ENCODE measurements at places on chromosomes 3 and 15.

DNA sequence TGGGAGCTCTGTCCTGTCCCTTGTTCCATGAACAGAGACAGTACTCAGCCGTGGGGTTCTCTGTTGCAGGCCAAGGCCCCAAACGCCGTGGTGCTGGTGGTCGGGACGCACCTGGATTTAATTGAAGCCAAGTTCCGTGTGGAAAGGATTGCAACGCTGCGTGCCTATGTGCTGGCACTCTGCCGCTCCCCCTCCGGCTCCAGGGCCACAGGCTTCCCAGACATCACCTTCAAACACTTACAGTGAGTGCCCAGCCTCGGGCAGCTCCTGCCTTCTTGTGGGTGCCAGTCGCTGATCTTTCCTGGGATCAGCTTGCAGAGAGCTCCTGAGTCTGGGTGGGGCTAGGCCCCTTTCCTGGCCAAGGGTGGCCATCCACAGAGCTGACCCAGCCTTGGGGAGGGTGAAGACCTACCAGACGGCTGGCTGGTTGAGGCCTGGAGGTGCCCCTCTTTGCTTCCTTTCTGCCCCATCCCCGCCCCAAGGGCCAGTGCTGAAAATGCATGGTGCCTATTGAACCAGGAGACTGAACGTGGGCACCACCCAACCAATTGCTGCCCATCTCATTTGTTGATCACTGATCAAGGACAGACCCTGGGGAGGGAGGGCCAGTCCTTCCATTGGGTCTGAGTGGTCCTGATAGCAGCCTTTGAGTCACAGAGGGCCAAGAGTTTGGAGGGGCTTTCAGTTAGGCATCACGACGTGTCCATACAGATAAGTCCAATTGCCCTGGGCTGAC, 106.9 kb downstream of the LRRK1 start:
- DNase-seq, result no peak

GRCh38 chr3:168973897-168974296, 689.6 kb downstream of the MECOM start:
- DNase-seq, result no peak

DNA sequence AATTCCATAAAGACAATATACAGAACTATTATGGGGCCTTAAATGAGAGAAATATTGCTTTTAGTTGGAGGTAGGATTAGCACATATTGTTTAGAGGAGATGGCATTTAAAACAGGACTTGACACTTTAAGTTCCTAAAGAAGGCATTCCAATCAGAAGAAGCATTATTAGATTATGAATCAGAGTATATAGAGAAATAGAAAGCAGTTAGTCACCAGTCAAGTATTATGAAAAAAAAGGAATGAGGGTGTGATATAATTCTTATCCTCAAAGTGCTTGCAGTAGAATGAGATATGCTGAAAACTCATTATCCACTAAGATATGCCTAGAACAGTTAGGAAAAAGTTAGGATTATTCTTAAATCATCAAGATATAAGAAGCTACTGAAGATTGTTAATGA, 456.2 kb downstream of the ZNF385D start:
- peak; percentile 62 for DNase-seq

- DNase-seq, result no peak
Measured at GRCh38 chr3:104614564-104614963, 752.1 kb upstream of the ALCAM start.

- DNase-seq, result no peak
Measured at GRCh38 chr3:58249358-58250092, 11.9 kb downstream of the ABHD6 start.

- no peak for DNase-seq
Measured at GRCh38 chr3:45088543-45089358, 57.4 kb downstream of the CDCP1 start.

DNA sequence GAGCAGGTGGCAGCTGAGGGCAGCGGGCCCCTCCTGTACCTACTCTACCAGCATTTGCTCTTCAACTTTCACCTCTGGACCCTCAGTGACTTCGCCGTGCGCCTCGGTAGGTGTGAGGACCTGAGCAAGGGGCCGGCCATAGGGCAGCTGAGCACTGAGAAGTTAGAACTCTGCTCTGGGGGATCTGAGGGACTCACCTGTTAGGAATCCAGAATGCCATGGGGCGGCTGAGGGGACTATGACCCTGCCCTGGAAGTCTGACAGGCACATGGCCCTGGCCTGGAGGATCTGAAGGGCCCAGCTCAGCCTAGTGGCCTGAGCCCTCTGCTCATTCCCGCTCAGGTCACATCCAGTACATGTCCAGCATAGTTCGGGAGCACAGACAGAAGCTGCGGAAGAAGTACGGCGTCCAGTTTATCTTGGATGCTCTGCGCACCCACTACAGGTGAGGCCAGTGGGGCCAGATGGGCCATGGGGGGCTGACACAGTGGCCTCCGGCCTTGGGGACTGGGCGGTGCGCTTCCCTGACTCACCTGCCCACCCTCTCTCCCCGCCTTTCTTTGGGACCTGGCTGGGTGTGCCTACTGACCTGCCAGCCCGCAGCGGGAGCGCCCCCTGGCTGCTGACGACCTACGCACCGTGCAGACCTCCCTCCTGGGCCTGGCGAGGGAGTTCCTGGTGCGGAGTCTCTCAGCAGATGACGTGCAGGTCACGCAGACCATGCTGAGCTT, 18.8 kb downstream of the NBEAL2 start:
- DNase-seq, result peak; percentile 42

- no peak for DNase-seq
Measured at GRCh38 chr3:197149528-197149927, 119.9 kb upstream of the MELTF start.

- no peak for DNase-seq
Measured at GRCh38 chr3:118909763-118910162, 124.9 kb downstream of the IGSF11 start.

GRCh38 chr3:107432013-107432515, 54.8 kb downstream of the CCDC54 start:
- peak; percentile 57 for DNase-seq

- no peak for DNase-seq
Measured at GRCh38 chr15:96321639-96322535, 8.6 kb upstream of the NR2F2 start.

- DNase-seq, result peak; percentile 7
Measured at GRCh38 chr3:38722781-38723568, 73.5 kb upstream of the SCN5A start.

GRCh38 chr3:158465074-158465473, 105.9 kb upstream of the MLF1 start:
- DNase-seq, result no peak

GRCh38 chr3:155995525-155996370, 124.6 kb upstream of the KCNAB1 start:
- DNase-seq, result peak; percentile 76

DNA sequence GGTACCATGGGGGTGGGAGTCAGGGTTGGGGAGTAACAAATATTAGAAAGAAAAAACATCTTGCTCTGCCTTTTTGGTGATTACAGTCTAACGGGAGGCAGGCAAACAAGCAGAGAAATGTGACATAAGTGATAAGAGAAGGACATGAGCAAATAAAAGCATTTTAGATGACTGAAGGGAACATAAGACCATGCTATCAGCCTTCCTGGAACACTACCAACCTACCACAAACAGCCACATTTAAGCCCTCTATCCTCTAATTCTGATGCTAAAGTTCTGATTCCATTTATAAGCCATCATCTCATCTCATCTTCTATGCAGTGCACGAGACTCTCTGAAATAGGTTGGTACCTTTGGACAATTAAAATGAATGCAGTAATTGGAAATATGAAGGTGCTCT, 243.4 kb upstream of the P2RY1 start:
- no peak for DNase-seq

- no peak for DNase-seq
Measured at GRCh38 chr15:60219866-60220265, 177.9 kb downstream of the ANXA2 start.

DNA sequence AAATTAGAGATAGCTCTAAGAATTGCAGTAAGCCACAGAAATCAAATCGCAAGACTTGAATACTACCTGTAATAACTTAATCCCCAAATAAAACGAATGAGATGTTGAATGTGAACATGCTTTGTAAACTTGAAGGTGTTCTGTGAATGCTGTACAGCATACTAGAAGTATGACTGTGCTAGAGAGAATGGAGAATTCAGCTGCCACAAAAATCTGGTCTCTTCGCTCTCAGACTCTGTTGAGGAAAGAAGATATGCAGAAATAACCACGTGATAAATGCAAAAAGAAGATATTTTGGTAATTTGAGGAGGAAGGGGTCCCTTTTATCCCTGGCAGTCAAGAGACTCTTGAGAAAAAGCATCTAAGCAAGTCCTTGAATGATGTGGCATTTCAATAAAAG, 37.3 kb downstream of the ZBTB38 start:
- DNase-seq, result peak; percentile 58

- peak; percentile 71 for DNase-seq
Measured at GRCh38 chr15:92845126-92845508, 55.0 kb upstream of the CHD2 start.

DNA sequence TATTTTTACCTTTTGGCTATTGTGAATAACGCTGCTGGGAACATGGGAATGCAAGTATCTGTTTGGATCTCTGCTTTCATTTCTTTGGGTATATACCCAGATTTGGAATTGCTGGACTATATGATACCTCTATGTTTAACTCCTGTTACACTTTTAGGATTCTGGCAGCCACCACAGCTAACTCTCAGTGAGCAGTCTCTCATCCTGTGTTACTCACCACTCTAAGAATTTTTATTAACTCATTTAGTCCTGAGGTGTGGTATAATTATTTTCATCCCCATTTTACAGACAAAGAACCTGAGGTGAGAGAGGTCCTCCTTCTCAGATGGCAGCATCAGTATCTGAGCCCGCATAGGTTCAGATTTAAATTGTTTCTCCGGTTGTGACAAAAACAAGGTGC, 1.1 kb downstream of the SPATA12 start:
- DNase-seq, result no peak

GRCh38 chr3:149579838-149580542, 77.8 kb downstream of the WWTR1 start:
- peak; percentile 59 for DNase-seq

- no peak for DNase-seq
Measured at GRCh38 chr15:26382444-26383072, 390.3 kb downstream of the GABRB3 start.

- DNase-seq, result no peak
Measured at GRCh38 chr3:111902534-111902933, 43.5 kb downstream of the PHLDB2 start.

- DNase-seq, result no peak
Measured at GRCh38 chr3:71139496-71139895, 444.0 kb downstream of the FOXP1 start.

DNA sequence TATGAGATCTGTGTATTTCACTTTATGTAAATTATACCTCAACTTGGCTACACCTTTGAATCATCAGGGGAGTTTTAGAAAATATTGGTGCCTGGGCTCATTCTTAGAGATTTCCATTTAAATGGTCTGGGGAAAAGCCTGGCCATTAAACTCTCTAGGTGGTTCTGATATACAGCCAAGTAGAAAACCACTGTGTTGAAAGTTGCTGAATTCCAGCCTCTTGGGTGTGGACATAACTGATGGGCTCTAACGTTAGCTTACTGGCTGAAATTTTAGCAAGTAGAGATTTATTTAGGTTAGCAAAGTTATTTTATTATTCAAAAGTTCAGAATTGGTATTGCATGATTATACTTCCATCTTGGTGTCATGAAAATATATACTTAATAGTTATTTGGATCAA, 84.1 kb downstream of the ATG7 start:
- DNase-seq, result no peak

DNA sequence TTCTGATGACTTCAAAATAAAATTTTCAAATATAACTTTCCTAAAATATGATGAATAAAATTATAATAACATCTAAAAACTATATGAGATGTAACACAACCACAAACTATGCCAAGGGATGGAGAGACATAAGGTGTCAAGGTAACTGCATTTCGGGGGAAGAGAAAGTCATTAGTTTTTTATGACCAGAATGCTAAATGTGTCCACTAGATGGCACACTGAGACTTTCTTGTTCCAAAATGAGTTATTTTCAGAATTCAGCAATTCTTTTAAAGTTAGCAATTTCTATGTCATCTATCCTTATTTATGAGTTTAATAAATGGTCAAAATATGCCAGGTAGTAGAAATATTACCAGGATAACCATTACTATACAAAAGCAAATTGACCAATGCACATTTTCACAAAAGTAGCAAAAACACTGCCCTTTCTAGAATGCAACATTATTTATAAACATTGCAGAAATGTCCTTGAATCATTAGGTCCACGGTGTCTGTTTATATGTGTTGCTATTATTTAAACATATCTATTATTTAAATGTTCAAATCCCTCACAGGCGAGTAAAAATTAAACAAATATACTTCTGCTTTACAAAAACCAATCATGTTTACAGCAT, 374.2 kb downstream of the PLCL2 start:
- peak; percentile 81 for DNase-seq

GRCh38 chr3:126288314-126288713, 68.9 kb downstream of the KLF15 start:
- no peak for DNase-seq

DNA sequence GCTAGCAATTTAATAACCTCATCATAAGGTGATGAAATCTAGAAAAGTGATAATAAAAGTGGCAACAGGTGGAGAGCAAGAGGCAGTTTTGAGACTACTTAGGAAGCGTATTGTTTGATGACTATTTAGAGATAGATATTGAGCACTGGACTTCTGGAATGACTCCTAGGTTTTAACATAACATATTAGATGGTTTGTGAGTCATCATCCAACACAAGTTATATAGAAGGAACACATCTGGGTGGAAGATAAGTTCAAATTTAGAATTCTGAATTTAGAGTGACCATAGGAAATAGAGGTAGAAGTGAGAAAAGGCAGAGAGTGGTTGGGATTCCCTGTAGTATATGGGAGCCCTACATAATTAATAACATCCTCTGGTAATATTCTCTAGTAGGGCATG, 282.8 kb upstream of the ALCAM start:
- no peak for DNase-seq

- DNase-seq, result no peak
Measured at GRCh38 chr3:177013681-177014280, 183.5 kb downstream of the TBL1XR1 start.

DNA sequence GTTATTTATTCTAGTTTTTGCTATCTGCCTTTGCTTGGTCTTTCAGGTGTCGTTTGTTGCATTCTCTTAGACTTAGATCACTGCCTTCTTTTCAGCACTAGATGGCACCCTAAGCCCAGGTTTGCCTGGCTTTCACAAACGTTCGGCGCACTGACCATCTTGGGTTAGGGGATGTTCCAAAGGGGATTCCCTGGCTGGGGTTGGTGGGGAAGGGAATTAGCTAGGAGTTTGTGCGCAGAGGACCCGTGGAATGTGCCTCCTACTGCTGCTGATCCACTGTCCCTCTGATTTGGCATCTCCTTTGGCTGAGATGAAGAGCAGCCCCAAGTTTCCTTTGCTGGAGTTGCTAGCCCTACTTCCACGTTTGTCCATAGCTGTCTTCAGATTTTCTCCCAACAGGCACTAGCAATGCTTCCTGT, 33.9 kb downstream of the PFN2 start:
- peak; percentile 82 for DNase-seq
